Activated T-cell treated with anti-CD3 and anti-CD28 coated beads, Interleukin-2, amount 50 U/mL, for 24 hours (primary cell): ENCODE measurements at places on chromosomes 12 and 14.

DNA sequence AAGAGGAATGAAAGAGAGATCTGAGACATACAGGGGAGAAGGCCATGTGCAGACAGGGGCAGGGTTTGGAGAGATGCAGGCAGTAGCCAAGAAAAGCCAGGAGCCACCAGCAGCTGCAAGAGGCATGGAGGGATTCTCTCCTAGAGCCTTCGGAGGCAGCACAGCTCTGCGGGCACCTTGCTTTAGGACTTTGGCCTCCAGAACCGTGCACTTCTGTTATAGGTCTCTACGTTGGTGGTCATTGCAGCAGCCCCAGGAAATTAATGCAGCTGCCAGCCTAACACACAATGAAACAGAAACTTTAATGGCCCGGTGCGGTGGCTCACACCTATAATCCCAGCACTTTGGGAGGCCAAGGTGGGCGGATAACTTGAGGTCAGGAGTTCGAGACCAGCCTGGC, 14.7 kb upstream of the VRK1 start:
- DNase-seq: no peak

- DNase-seq: no peak
These were observed 25.6 kb upstream of the CPNE8 start for GRCh38 chr12:38930990-38931389.

- no peak for DNase-seq
These were observed 26.9 kb downstream of the TMTC1 start for GRCh38 chr12:29756741-29757390.

GRCh38 chr14:77099425-77100167, 1.5 kb downstream of the CIPC start:
- DNase-seq: no peak

DNA sequence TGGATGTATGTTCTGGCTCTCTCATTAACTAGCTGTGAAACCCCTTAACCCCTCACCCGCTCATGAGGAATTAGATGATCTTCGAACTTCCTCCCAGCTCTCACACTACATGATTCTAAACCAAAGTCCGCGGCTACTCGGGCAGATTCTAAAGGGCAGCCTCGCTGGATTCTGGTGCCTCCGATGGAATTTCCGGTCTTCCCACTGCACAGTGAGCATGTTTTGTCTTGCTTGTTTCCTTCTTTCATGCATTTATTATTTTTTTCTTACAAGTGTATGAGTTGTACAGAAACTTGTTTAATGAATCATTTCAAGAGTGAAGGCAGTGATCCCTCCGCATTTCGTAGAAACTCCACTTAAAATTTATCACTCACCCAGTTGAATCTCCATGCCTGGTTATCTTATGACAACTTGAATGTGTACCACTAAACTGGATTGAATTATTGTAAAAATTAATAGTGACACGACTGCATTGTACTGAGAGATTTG, 4.5 kb upstream of the HCAR3 start:
- DNase-seq: peak; percentile 34

DNA sequence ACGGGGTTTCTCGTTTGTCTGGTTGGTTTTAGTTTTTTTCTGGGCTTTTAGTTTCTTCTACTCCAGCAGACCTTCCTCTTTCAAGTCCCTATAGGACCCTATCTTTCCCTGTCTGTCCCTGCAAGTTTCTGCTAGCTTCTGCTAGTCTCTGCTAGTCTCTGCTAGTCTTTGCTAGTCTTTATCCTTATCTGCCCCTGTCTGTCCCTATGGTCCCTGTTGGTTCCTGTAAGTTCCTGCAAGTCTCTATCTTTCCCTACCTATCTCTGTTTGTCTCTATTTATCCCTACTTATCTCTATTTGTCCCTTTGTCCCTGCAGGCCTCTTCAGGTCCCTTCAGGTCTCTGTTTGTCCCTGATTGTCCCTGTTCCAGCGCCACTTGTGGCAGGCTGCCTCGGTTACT, 81.5 kb upstream of the PLEKHG7 start:
- no peak for DNase-seq

- DNase-seq: no peak
These were observed 237.6 kb downstream of the ATXN7L3B start for GRCh38 chr12:74775276-74775675.

DNA sequence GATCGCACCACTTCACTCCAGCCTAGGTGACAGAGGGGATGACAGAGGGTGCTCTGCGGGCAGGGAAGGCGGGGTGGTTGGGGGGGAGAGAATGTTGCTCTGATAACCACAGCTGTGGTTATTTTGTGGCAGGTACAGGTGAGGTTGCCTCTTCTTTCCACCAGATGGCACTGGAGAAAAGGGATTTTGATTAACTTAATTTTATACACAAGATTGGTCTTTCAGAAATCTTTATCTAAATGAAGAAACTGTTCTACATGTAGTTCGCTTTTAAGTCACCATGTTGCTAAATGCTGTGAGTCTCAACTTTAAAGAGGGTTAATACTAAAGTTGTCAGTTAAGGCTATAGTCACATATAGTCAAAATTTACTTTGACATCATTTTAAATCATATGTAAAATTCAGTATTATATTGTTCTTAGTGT, 25.7 kb downstream of the FGF23 start:
- DNase-seq: peak; percentile 36

GRCh38 chr14:78790271-78790670, 620.1 kb downstream of the NRXN3 start:
- DNase-seq: no peak
